Stimulated activated CD4-positive, alpha-beta T cell treated with anti-CD3 and anti-CD28 coated beads, Interleukin-1b, Interleukin-23, amount 100 ng/mL, for 24 hours (primary cell): ENCODE measurements at places on chromosomes 6 and 20.

DNA sequence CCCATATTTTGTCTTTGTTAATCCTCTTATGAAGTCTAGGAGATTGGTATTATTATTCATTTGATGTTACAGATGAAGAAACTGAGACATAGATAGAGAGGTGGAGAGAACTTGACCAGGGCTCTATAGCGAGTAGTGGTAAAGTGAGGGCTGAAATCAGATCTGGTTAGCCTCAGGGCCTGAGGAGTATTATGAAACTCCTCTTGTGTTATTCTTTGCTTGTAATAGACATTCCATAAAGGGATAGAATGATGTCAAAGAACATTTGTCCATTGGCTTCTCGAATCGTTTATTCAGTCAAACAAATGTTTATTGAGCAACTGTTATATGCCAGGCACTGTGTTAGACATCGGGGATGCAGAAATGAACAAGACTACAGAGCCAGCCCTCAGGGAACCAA is at the start of gene IL22RA2:
IL22RA2 (minus strand) TSS at position 144 of the 400 bp plus-strand sequence. CDS start 11,895 bp downstream, outside the sequence.
- DNase-seq = no peak

GRCh38 chr6:69868252-69868804 is 2.0 kb downstream of the COL19A1 start:
- DNase-seq = no peak

DNA sequence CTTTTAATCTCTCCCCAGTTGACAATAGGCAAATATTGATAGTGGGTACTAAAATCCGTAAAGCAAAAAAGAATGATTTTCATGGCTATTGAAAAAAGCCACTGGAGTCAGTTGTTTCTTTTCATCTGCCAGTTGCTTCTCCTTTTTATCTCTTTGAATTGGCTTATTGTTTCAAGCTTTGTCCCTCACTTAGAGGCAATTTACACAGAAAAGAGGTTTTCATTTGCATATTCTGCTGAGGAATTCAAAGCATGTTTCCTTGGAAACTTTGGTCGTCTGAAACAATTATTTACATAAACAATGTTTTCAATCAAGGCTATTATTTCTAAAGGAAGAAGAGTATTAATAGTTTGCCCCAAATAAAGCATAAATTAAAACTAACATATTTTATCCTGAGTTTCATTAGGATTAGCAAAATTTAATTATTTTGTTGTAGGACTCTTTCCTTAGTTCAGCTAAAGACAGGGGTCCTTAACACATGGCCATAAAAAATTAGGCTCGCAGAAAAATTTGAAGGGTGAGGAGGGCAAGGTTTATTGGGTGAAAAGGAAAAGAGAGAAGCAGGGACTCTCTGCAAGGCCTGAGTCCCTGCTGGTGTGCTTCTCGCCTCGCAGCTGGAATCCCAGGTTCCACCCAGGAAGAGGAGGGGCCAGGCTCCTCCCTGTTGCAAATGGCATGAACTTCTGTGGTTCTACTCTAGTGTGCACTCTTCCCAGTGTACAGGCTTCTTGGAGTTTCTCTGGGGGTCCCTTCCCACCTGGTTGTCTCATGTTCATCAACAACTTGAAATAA is 138.8 kb upstream of the LAMA2 start:
- no peak for DNase-seq

DNA sequence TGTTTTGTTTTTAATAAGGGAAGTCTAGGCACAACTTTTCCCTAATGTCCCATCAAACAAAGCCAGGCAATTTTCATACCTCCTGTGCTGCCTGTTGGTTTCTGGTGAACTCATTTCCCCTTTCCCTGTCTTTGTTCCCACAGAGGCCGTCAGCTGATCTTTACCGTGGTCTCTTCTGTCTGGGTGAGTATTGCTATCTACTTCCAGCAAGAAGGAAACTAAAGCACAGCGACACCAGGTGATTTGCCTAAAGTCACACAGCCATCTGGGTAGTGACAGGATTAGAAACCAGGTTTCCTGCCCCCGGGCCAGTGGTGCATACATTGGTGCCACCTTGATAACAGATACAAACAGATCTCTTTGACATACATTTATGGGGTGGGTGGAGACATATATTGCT is 59.6 kb downstream of the RAB44 start:
- DNase-seq = no peak

GRCh38 chr6:8670792-8671191 is 235.4 kb upstream of the SLC35B3 start:
- no peak for DNase-seq

DNA sequence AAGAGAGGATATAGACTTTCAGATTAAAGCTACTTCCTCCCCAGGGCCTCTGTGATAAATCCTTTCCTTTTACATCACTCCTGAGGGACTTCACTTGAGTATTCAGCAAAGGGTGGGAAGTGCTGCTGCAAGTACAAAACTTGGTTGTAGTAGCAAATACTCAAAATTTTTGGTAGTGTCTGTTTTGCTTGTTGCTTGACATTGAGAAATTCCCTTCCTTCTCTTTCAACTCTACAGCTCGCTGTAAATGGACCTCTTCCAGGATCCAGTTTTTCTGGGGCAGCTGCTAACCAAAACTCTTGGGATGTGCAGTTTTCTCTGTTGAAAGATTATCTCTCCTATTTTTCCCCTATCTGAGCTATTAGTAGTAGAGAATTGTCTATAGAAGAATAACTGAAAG is 472.0 kb downstream of the CD109 start:
- DNase-seq = no peak

DNA sequence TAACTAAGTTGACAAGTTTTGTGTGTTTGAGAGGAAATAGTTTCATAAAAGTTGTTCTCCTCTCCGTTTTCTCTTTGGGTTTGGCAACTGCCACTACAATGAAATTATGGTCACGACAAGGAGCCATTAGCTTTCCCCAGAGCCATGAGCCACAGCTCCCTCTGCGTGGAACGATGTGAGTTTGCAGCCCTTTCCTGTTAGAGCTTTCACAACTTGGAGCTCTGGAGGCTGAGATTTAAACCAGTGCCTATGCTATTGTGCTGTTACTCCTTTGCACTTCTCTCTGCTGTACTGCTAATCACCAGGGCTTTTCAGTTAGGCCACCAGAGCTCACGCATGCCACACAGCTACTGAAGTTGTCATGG is 29.3 kb upstream of the TXNDC5 start:
- DNase-seq = no peak

DNA sequence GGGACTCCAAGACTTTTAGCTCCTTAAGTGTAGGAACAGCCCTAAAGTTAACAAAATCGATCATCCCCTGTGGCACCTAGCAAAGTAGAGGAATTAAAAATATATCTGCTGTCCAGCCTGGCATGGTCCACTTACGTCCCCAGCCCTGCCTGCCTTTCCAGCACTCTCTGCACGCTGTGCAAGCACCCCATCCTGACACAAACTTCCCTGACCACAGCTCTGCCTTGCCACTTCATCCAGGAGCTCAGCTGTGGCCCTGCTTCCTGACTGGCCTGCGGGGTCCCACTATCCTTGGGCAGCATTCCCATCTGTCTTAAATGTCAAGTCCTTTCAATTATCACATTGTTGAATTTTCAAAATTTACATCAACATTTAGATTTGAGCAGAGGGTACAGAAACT is 39.0 kb downstream of the BLOC1S5 start:
- no peak for DNase-seq

- no peak for DNase-seq
Observed at GRCh38 chr6:31161216-31162126, 3.1 kb downstream of the TCF19 start.

DNA sequence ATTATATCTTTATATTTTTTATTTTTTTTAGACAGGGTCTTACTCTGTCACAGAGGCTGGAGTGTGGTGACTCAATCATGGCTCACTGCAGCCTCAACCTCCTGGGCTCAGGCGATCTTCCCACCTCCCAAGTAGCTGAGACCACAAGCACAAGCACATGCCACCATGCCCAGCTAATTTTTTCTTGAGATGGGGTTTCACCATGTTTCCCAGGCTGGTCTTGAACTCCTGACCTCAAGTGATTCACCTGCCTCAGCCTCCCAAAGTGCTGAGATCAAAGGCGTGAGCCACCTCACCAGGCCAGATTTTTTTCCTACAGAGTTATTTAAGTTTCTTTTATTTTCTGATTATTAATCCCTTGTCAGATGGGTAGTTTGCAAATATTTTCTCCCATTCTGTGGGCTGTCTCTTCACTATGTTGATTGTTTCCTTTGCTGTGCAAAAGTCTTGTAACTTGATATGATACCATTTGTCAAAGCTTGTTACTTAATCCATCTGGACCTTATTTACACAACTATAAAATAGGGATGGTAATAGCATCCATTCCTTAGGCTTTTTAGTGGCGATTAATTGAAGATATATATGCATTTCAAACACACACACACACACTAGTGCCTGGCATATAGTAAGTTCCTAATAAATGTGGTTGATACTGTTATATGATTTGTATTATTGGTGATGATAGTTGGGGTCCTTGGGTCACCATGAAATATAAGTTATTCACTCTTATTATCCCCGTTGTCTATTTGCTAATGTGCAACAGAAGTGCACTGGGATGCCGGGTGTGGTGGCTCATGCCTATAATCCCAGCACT is 187.1 kb downstream of the BCAS1 start:
- DNase-seq = no peak

- no peak for DNase-seq
Observed at GRCh38 chr20:45938727-45939438, 4.4 kb downstream of the PCIF1 start.

- DNase-seq = no peak
Observed at GRCh38 chr20:52801628-52802006, 170.5 kb upstream of the TSHZ2 start.

DNA sequence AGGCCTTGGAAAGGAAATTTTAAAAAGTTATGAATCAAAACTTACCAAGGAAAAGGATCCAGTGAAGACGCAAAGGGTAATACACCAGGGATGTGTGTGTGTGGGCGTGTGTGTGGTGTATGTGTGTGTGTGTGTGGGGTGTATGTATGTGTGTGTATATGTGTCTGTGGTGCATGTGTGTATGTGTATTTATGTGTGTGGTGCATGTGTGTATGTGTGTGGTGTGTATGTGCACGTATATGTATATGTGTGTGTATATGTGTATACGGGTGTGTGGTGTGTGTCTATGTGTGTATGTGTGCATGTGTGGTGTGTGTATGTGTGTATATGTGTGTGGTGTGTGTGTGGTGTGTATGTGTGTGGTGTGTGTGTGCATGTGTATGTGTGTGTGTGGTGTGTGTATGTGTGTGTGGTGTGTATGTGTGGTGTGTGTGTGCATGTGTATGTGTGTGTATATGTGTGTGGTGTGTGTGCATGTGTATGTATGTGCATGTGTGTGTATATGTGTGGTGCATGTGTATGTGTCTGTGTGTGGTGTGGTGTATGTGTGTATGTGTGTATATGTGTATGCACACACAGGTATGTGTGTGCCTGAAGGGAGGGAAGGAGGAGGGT is 176.1 kb upstream of the SUPT3H start:
- DNase-seq = no peak

GRCh38 chr6:140441256-140441655 is 1066.8 kb upstream of the CITED2 start:
- no peak for DNase-seq

GRCh38 chr20:21004386-21005076 is 101.6 kb downstream of the LINC00237 start:
- DNase-seq = no peak

DNA sequence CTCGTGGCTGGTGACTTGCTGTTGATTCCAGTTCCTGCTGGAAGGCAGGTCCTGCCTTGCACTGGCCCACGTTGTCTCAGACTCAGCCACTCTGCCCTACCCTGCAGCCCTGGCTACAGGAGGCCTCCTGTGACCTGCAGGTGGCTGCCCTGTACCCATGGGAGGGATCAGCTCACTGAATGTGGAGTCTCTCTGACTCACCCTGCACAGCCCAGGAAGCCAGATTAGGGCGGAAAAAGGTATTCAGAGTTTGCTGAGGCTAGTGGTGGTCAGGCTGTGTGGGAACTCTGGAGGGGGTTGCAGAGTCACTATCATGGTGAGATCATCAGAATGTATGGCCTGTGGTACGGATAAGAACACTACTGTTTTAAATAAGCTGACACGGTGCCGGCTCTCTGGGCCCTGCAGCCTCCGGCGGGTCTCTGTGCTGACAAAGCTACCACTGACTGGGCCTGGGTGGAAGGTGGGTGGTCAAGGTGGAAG is 24.7 kb upstream of the PYGB start:
- no peak for DNase-seq

DNA sequence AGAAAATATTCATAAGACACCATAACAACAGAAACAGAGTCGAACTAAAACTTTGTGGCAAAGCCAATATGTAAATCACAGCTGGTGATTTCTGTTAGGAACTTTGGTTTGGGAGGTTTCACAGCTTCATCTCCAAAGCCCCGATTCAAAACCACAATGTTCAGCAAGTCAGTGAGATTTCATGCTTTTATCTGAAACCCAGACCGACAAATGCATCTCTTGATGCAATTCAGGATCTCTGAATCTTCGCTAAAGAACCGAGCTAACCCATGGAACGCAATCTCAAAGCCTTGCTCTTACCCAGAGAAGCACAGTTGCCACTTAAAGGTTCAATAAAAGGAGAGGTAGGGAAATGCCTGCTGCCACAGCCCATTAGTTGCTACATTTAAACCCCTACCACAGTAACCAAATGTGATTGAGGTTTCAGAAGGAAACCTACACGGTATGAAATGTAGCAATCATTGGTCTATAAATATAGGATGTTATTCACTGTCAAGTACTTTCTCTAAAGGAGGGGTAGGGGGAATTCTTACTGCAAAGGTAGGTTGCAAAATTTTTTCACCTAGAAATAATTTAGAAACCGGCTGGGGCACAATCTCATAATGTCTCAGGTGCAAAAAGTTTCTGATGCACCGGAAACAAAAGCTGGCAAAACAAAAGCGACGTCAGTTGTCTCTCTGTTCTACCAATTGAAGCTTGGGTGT is 381.0 kb upstream of the ARID1B start:
- no peak for DNase-seq

GRCh38 chr6:45420909-45421708 is 43.4 kb upstream of the SUPT3H start:
- no peak for DNase-seq
